Activated naive CD4-positive, alpha-beta T cell treated with anti-CD3 and anti-CD28 coated beads, Interleukin-2, amount 50 U/mL, for 16 hours (primary cell): ENCODE measurements at places on chromosomes 16 and 17.

DNA sequence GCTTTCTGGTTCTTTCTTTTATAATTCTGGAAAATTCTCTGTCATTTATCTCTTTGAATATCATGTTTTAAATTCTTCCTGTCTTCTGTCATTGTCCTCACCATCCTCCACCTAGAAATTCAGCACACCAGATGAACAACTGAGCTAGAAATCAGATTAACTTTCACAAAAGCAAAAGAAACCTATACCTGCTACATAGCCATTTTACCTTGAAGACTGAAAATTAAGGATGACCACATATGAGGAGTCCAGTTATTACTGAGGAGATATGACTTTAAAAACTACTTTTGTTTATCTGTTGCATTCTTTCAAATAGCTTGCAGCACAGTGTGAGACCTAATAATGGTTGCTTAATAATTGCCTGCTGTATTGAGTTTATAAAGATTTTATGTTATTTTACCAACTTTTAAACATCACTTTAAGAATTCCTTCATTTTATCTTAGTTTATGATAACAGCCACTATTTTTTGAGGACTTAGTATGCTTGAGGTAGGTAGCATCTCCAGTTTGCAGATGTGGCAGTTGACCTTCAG lies 104.3 kb downstream of the BCAS3 start:
- no peak for DNase-seq

GRCh38 chr16:89152831-89153700 lies 18.5 kb upstream of the CDH15 start:
- DNase-seq: no peak

DNA sequence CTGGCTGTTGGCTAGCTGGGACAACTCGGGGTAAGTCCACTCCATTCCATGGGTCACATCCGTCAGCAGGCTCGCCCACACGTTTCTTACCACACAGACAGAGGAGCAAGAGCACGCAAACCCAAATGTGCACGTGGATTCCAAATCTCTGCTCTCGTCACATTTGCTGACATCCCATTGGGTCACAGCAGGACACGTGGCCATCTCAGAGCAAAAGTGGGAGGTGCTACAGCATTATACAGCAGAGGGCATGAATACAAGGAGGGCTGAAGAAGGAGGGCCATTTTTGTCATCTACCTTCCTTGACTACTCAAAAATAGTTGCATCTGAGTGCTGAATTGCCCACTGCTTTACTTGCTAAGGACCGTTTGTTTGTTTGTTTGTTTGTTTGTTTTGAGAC lies 84.7 kb downstream of the RBBP6 start:
- no peak for DNase-seq

DNA sequence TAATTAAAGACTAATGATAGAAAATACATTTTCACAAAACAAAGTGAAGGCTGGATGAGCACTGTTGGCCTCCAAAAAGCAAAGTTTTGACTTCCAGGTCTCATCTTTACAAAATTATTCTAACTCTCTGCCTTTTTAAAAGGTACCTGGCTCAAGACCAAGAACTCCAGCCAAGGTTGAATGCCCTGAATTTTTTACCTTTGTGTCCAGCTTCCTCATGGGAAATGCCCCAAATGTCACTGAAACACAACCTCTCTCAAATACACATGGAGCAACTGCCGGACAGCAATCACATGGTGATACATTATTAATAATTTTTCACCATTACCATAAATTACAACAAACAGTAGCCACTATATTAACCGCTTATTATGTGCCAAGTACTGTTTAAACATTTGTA lies 32.2 kb downstream of the ADAMTS18 start:
- DNase-seq: no peak

DNA sequence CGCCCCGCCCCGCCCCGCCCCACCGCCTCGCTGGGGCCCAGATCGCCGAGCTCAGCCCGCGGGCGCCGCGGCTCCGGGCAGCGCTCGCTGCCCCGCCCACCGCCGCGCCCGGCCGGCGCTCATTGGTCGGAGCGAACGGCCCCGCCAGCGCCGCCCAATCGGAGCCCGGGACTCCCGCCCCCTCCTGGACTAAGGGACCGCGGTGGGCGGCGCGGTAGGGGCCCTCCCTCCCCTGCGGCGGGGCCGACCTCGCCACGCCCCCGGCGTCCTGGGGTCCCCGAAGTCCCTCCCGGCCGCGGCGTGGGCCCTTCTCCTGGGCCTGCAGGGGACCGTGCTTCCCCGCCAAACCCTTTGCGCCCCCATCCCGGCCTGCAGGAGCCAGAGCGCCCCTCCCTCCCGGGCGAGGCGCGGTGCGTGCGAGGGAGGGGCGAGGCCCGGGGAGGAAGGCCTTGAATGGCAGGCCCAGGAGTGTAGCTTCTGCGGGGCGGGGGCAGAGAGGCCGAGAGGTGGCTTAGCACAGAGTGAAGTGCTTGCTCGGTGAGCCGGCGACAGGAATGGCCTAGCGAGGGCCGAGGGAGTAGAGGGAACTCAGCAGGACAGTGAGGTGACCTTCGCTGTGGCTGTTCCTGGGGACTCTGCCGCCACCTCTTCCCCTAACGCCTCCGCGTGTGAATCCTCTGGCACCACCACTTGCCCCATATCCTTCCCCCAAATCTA lies at the start of gene CAMKK1:
TSS of gene CAMKK1 (minus strand) at position 51 of the 717 bp plus-strand sequence. CDS start 7,366 bp downstream, outside the sequence.
- DNase-seq: peak; percentile 90

GRCh38 chr17:7922845-7923628 lies 6.6 kb downstream of the KCNAB3 start:
- peak; percentile 87 for DNase-seq

- DNase-seq: no peak
Observed at GRCh38 chr16:89847940-89848297, 19.6 kb downstream of the SPIRE2 start.

DNA sequence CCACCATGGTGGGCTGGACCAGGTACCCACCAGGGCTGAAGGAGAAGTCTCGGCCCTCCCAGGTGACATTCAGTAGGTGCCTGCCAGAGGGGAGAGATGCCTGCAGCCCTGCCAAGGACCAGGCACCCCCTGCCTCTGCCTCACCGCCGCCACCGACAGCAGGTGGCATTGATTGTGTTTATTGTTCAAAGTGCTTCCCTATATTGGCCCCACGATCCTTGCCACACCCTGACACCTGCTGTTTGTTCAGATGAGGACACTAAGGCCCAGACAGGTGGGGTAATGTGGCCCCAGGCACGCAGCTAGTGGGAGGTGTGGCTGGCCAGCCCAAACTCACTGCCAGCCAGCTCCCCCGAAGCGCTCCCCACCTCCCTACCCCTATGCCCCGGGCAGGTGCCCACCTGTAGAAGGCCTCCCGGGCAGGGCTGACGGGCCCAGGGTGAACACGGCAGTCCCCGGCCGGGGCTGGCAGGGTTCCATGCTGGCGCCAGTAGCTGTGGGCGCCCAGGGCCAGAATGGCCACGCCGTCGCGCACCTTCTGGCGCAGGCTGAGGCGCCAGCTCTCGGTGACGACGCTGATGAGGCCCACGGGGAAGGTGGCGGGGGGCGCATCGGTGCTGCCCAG lies 8.0 kb downstream of the GRIN2C start:
- DNase-seq: no peak

DNA sequence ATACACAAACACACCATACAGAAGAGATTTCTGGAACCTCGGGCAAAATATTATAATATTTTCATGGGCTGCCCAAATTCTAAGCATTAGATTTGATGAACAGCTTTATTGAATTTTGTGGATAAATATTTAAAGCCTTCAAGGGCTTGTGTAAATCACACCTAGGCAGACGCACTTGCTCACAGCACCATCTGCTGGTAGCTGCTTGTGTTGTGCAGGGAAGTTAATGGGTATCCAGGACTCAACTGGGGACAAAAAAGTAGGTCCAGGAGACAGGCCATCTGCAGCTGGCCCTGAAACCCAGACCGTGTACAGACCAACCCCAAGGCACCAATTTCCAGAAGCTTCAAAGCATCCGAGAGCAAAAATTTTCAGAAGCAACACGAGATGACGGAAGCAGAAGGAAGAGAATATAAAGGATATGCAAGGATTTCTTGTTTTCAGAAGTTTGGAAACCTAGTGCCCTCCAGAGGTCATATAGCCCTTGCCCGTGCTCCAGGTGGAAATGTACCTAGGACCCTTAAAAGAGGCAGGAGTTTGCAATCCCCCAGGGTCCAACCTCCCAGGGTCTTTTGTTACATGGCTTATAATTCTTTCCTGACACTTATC lies 140.0 kb downstream of the CHD9NB start:
- no peak for DNase-seq

DNA sequence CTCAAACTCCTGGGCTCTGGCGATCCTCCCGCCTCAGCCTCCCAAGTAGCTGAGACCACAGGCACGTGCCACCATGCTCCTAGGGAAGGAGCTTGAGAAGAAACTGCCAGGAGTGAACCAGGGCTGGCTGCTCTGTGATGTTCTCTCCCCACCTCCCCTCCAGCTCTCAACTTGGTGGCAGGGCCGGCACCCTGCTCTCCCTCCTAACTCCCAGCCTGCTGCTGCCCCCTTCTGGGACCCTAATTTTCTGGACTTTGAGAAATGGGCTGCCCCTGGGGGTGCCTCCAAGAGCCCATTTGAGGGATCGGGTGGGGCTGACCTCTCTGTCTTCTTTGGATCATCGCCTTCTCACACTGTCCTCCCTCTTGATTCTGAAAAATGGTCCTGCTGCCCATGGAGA lies 14.9 kb upstream of the STAT3 start:
- peak; percentile 64 for DNase-seq

GRCh38 chr17:73983621-73984400 lies 219.7 kb upstream of the RPL38 start:
- DNase-seq: no peak

DNA sequence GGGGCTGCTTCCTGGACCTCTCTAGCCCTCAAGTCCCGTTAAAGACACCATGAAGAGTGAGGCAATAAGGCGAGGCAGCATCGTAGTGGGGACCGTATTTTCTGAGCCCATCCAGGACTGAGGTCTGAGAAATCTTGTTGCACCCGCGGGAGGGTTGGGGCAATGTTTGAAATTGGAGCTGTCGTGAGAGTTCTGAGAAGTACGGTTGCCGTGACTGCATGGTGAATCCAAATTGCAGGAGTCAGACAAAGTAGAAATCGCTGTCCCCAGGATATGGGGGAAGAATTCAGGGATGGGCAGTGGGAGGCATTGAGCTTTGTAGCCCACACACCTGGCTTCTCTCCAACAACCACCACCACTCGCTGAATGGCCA lies 42.0 kb upstream of the RPL38 start:
- no peak for DNase-seq

DNA sequence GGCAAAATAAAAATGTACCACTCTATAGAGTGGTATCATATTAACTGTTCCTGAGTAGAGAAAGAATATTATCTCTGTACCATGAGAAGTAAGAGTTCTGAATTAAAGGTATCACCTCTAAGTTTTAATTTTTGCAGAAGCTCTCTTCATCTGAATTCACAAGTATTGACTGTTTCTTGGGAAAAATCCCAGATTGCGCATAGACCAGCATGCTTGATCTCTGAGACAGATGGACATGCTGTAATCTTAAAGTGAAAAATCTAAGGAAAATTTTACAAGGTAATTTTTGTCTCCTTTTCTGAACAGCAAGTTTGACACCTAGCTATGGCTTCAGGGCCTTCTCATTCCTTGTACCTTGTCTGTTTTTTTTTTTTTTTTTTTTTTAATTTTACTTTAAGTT lies 1050.7 kb upstream of the RBFOX1 start:
- DNase-seq: no peak

DNA sequence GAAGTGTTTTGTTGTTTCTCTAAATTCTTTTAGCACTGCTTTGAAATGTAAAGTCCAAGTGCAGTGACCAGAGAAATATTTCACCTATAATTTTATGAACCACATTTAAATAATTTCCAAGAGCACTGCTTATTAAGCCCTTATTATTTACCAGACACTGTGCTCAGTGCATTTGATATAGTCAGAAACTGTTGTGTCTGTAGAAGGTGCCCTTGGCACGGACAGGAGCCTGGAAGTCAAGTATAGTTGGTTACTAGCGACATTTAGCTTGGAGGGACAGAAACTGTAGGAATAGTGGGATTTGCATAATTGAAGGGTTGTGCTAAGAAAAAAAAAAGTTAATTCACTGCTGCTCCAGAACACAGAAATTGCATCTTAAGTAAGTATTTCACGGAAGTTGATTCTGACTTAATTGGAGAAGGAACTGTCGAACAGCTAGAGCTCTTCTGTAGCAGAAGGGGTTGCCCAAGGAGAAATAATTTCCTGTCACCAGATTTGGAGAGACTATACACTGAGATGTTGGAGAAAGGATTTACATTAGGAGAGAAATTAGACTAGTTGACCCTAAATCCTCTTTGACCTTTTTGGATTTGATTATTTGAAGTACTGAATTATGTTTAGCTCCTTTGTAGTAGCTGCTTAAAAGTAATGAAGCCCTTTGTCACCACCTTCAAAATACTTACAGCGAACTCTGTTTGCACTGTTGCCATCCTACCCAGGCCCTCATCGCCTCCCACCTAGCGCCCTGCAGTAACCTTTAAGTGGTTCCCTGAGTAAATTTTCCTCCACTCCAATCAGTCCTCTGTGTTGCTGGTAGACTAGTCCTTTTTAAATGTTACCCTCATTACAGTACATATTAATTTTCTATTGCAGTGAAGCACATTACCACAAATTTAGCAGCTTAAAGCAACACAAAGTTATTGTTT lies 25.6 kb downstream of the COX10 start:
- DNase-seq: no peak

- no peak for DNase-seq
Observed at GRCh38 chr17:57747221-57748017, 2.3 kb upstream of the CCDC182 start.

DNA sequence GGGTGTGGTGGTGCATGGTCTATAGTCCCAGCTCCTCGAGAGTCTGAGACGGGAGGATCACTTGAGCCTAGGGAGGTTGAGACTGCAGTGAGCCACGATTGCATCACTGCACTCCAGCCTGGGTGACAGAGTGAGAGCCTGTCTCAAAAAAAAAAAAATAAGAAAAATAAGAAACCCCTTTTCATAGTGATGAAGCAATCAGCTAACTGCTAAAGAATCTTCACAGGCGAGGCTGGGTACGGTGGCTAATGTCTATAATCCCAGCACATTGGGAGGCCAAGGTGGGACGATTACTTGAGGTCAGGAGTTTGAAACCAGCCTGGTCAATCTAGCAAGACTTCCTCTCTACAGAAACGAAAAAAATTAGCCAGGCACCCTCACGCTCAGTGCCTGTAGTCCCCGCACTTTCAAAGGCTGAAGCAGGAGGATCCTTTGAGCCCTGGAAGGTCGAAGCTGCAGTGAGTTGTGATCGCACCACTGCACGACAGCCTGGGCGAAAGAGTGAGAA lies 760 bp downstream of the SLFN12L start:
- DNase-seq: peak; percentile 52

- no peak for DNase-seq
Observed at GRCh38 chr17:61306003-61306402, 93.6 kb upstream of the TBX2 start.

- no peak for DNase-seq
Observed at GRCh38 chr16:85667841-85668413, 20.8 kb downstream of the GINS2 start.

GRCh38 chr17:57166803-57167202 lies 81.8 kb downstream of the AKAP1 start:
- no peak for DNase-seq

GRCh38 chr17:62179525-62180161 lies 114.6 kb upstream of the MED13 start:
- DNase-seq: no peak

- no peak for DNase-seq
Observed at GRCh38 chr17:80328634-80329380, 68.2 kb downstream of the RNF213 start.
